Suprapubic skin (tissue), 4 donors: ENCODE measurements at places on chromosomes 1 and 21. TPM values are rescaled to one million over a fixed set of nuclear protein-coding genes. Genes with fewer than 3 reads are reported as not detected.

OR2T33 gene
- total RNA-seq: not detected

RGS13 gene
- total RNA-seq: 0.56 TPM

PPFIA4 gene
- total RNA-seq: 0.89 TPM

SH2D2A gene
- total RNA-seq: not detected

SYCP1 gene
- not detected for total RNA-seq

H6PD gene
- 94.7 TPM for total RNA-seq

ILDR2 gene
- total RNA-seq: 0.47 TPM

AVPR1B gene
- not detected for total RNA-seq

AMY1B gene
- not detected for total RNA-seq

CLCNKB gene
- not detected for total RNA-seq

LY9 gene
- total RNA-seq: 3.5 TPM

CFAP141 gene
- not detected for total RNA-seq

ANXA9 gene
- total RNA-seq: 37.8 TPM

SPRR1A gene
- total RNA-seq: not detected

ANGPTL7 gene
- total RNA-seq: 2.8 TPM

AUNIP gene
- 0.89 TPM for total RNA-seq

BCL2L15 gene
- total RNA-seq: 0.60 TPM

ZNF593OS gene
- not detected for total RNA-seq

FCGR3A gene
- 1.1 TPM for total RNA-seq

ITGB2 gene
- total RNA-seq: 18.8 TPM

TMEM79 gene
- 120 TPM for total RNA-seq

C1orf226 gene
- 3.1 TPM for total RNA-seq

TFF2 gene
- not detected for total RNA-seq

DMBX1 gene
- not detected for total RNA-seq

CD58 gene
- total RNA-seq: 33.4 TPM

AGBL4 gene
- total RNA-seq: 1.0 TPM

TIE1 gene
- 5.4 TPM for total RNA-seq

ESPN gene
- total RNA-seq: 37.6 TPM

CELSR2 gene
- 141 TPM for total RNA-seq

OVAAL gene
- not detected for total RNA-seq

COA6 gene
- total RNA-seq: 21.4 TPM

KLHL21 gene
- total RNA-seq: 125 TPM

CFHR4 gene
- not detected for total RNA-seq

BMP8B gene
- total RNA-seq: 3.5 TPM

PLA2G2D gene
- not detected for total RNA-seq

CREG1 gene
- total RNA-seq: 349 TPM
